NCI-H510A treated with DMSO at 0.1 percent for 48 hours (cell line): ENCODE measurements at places on chromosomes 2 and 18.

- no peak for DNase-seq
Measured at GRCh38 chr2:147099845-147100244, 745.0 kb upstream of the ACVR2A start.

- DNase-seq, result no peak
Measured at GRCh38 chr2:19274439-19274838, 84.0 kb downstream of the OSR1 start.

DNA sequence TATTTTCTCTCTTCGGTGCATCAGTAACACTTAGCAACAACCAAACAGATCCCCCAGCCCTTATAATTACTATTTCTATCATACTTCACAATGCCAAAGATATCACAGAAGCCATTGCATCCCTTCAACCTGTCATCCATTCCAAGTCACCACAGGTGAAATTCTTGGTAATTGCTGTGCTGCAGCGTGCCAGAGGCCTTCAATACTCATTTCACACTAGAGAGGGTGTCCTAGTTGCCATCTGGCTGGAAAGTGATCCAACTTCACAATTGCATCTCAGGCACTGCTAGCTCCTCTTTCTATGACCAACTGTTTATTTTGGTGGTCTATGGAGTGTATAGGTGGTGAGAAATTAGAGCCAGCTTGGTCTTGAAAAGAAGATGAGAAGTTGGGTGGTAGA, 131.2 kb downstream of the NUP35 start:
- no peak for DNase-seq

GRCh38 chr2:176130957-176131847, 1.7 kb downstream of the HOXD8 start:
- no peak for DNase-seq

GRCh38 chr2:30402441-30403182, 44.4 kb upstream of the LCLAT1 start:
- DNase-seq, result no peak

GRCh38 chr18:63532471-63532870, 9.7 kb upstream of the SERPINB12 start:
- DNase-seq, result no peak

- peak; percentile 10 for DNase-seq
Measured at GRCh38 chr18:13159579-13159978, 59.0 kb upstream of the LDLRAD4 start.

- no peak for DNase-seq
Measured at GRCh38 chr2:37060446-37060845, 23.7 kb downstream of the HEATR5B start.

- peak; percentile 51 for DNase-seq
Measured at GRCh38 chr2:199457147-199458008, at the start of gene SATB2. SATB2 (minus strand) TSS chr2:199457939; CDS start chr2:199456037, 1,902 bp downstream.

GRCh38 chr18:75081486-75081885, 127.5 kb downstream of the PTGR3 start:
- DNase-seq, result no peak

- DNase-seq, result no peak
Measured at GRCh38 chr2:180048251-180048650, 41.2 kb upstream of the CWC22 start.

GRCh38 chr18:39399662-39400061, 1834.1 kb upstream of the CELF4 start:
- DNase-seq, result no peak

GRCh38 chr2:216243026-216243425, 129.3 kb downstream of the MARCHF4 start:
- DNase-seq, result no peak

GRCh38 chr2:204896146-204896545, 350.9 kb downstream of the PARD3B start:
- no peak for DNase-seq

DNA sequence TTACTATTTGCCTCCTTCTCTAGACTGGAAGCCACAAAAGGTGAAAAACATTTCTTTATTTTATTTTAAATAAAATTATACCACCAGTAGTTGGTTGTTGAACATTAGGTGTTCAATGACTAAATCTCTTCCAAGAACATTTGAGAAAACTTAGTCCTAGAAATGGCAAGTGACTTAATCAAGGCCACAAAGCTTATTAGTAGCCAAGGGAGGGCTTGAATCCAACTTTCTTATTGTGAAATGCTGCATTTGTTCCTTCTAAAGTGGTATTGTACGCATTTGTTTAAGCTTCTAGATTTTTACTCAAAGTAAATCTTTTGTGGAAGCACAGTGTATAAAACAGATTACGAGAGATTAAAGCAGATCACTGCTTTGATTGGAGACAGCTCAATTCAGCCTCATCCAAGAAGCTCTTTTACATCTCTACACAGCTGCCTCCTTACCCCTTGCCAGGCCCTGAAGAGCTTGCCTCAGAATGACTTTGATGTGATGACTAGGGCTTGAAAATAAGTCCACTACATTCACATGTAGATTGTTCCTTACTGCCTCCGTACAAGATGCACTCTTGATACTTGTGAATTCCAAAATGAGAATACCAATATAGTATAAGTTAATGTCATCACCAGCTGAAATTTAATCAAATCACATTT, 244.8 kb downstream of the XIRP2 start:
- DNase-seq, result no peak

- no peak for DNase-seq
Measured at GRCh38 chr18:9867071-9867594, 18.6 kb upstream of the TXNDC2 start.

GRCh38 chr2:175366815-175367214, 185.3 kb upstream of the ATP5MC3 start:
- DNase-seq, result peak; percentile 85

- no peak for DNase-seq
Measured at GRCh38 chr18:52437161-52437560, 97.2 kb downstream of the DCC start.

DNA sequence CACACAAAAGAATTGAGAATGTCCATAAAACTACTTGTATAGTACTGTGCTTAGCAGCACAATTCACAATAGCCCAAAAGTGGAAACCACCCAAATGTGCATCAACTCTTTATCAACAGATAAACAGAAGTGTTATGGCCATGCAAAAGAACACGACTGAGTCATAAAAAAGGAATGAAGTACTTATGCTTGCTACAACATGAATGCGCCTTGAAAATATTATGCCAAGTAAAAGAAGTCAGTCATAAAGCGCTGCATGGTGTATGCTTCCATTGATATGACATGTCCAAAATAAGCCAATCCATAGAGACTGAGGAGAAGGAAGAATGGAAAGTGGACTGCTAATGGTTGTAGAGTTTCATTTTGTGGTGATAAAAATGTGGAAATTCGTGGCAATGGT, 12.1 kb upstream of the MAP2 start:
- DNase-seq, result no peak

GRCh38 chr2:38933653-38934052, 44.0 kb downstream of the ARHGEF33 start:
- DNase-seq, result no peak

- DNase-seq, result no peak
Measured at GRCh38 chr2:222208010-222208690, 90.6 kb downstream of the PAX3 start.

DNA sequence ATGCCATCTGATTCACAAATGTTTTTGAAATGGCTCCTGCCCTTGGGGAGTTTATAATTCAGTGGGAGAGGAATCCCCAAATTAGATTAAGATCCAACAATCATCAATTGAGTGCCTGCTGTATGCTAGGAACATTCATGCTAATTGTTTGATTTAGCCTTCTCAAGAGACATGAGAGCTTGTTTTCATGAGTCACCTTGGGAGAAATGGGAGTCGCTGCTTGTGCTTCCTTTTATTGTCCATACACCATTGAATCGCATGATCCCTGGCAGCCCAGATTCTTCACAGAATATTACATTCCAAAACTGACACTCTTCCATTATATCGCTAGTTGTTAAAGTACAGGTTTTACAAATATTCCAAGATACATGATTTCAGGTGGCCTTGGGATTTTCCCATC, 106.0 kb upstream of the MAP3K20 start:
- DNase-seq, result no peak

GRCh38 chr2:224449212-224450147, 47.6 kb upstream of the FAM124B start:
- DNase-seq, result no peak

DNA sequence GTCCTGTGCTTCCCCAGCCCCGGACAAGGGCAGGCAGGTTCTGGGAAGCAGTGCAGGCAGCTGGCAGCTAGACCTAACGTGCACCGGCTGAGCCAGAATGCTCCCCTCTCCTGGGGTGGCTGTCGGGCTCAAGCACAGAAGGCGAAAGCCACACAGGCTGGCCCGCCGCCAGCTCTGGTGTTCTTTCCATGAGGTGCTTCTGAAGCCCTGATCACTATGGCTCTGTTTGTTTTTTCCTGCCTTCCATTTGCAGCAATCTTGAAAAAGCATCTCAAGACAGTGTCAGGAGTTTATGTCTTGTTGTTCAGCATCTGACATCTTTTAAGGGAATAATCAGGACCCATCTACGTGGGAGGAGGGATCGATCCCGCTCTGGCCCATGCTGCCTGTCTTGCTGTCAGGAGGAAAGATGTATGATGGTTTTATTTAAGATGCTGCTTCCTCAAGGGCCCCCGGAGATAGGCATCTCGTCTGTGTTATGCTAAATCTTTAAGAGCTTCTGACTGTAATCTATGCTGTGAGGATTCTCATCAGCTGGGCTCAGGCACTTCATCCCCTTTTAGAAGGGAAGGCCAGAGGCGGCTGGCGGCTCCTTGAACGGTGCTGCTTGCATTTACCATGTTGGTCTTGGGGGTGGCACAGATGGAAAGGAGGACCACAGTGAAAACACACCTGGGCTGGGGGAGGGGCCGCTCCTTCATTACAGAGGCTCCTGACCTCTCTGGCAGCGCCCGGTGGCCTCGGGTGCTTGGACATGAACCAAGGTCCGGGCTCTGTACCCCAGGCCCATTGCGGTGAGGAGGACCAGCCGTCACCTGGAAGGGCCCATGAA, 118.5 kb upstream of the HDAC4 start:
- no peak for DNase-seq

DNA sequence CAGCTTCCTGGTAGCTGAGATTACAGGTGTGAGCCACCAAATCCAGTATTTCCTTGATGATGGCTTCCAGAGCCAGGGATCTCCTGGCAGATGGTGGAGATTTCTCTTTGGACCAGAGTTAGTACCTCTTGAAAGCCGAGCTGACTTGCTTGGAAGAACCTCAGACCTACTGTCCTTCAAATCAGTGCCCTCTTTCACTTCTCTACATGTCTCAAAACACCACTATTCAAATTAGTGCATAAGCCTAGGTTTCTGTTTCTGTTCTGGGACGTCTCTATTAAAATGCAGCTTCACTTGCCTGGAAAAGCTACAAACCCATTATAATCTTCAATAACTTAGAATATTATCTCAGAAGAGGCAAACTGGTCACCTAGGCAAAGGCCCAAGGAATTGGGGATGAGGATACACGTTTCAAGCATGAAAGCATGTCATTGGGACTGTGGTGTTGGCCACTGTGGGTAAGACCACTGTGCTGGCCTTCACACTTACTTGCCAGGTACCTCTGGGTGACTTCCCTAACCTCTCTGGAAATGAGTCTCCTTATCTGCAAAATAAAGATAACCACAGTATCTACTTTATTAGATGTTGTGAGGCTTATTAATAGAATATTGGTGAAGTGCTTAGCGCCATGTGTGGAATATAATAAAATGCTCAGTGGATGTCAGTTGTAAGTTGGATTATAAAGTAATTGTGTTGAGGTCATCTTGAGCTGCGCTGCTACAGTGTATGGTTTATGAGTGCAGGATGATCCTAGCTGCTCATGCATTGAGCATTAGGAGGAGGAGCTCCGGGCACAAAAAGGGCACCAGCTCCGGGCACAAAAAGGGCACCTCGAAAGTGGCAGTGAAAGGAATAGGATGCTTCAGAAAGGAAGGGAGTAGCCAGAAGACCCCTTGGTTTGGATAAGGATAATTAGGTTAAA, 84.5 kb downstream of the DOCK10 start:
- DNase-seq, result no peak

DNA sequence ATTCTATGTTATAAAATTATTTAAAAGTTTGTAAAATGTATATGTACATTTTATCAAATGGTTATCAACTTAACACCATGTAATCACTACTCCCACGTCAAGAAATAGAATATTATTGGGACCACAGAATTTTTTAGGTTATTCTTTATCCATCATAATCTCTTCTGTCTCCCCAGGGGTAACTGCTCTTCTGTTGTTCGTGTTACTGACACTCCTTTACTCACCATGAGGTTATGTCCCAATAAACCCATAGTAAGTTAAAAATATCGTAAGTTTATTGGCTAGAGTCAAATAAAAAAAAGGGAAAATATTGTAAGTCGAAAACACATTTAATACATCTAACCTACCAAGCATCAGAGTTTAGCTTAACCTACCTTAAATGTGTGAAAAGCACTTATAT, 14.0 kb downstream of the OTX1 start:
- DNase-seq, result no peak

GRCh38 chr2:27710640-27711430, 47.1 kb downstream of the SLC4A1AP start:
- DNase-seq, result no peak

DNA sequence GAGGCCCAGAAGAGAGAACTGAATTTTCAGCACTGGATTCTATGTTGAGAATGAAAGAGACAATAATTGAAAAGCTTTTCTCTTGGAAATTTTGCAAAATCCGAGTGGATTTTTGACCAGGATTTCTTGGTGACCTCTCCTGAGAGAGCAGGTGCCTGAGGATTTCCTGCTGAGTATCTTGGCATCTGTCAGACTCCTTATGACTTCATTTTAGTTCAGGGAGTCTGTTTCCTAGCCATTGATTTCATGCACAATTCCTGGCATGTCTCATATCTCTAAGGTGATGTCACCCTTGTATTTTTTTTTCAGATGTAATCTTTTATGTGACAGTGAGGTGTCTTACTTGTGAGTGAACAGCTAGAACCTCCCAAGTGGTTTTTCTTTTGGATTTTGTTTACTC, 195.9 kb downstream of the NEDD4L start:
- DNase-seq, result no peak

DNA sequence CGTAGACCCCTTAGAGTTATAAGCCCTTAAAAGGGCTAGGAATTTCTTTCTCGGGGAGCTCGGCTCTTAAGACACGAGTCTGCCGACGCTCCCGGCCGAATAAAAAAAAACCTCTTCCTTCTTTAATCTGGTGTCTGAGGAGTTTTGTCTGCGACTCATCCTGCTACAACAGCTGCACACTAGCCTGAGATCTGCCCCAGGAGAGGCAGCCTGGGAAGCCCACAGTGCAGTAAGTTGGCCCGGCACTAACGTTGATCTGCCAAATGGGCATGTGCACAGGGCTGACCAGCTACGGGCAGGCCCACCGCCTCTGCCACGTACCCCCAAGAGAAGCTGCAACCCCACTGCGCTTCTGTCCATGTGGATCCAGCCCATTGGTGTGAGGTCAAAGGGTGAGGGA, 8.4 kb upstream of the LIMS2 start:
- DNase-seq, result no peak

GRCh38 chr2:157443795-157444640, at the start of gene CYTIP:
CYTIP (minus strand) TSS chr2:157444089; CDS start chr2:157444020, 69 bp downstream.
- no peak for DNase-seq

GRCh38 chr18:49547701-49548100, 14.2 kb upstream of the LIPG start:
- no peak for DNase-seq

- DNase-seq, result peak; percentile 91
Measured at GRCh38 chr18:32289483-32290075, 99.7 kb downstream of the MEP1B start.

- peak; percentile 61 for DNase-seq
Measured at GRCh38 chr2:10083692-10084211, 3.5 kb upstream of the CYS1 start.

- DNase-seq, result no peak
Measured at GRCh38 chr2:143030127-143030526, 99.1 kb upstream of the ARHGAP15 start.
